Osteocyte (in vitro differentiated cells): ENCODE measurements at places on chromosomes 1 and 21.

DNA sequence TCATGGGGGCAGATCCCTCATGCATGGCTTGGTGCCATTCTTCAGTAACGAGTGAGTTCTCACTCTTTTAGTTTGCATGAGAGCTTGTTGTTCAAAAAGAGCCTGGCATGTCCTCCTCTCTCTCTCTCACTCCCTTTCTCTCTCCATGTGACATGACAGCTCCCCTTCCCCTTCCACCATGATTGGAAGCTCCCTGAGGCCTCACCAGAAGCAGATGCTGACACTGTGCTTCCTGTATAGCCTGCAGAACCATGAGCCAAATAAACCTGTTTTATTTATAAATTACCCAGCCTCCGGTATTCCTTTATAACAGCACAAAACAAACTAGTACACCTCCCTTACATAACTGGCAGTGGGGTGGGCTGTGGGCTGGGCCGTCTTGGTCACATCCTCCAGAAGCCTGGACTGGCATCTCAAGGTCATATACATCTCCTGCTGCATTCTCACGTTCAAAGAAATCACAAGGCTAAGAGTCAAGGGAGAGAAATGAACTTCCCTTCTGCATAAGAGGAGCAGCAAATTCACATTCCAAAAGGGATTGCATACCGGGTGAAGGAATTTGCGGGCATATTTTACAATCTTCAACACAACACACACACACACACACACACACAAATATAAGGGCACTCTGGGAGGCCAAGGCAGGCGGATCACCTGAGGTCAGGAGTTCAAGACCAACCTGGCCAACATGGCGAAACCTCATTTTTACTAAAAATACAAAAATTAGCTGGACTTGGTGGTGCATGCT, 2.3 kb upstream of the CCSAP start:
- DNase-seq: no peak

DNA sequence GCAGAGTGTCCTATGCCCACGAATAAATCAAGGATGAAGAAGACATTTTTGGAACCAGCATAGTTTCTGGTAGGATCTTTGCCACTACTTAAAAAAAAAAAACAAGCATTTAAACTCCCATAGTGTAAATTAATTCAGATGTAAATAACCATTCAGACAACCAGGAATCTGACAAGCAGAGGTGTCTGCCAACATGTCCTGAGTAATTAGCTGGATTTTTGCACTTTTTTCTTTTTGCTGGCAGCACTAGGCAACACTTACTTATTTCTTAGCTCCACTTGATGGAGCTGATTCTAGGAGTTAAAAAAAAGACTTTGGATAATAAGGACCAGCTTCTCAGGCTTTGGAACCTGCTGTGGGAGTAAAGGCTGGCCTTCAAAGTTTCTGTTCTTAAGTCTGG, 27.6 kb upstream of the CNIH3 start:
- no peak for DNase-seq

DNA sequence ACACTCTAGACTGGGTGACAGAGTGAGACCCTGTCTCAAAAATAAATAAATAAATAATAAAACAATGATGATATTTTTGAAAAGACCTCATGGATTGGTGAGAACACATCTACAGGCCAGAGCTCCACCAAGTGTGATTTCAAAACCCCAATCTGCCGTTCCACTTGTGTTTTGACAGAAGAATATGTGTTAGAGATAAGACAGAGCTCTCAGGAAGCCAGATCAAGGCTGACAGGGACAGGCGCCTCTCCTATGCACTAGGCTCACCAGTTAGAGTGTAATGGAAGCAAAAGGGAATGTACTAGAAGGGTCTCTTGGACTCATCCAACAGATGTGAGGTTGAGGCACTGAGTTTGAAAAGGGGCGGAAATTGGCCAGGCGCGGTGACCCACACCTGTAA, 110.7 kb upstream of the ERRFI1 start:
- DNase-seq: no peak

GRCh38 chr1:229383961-229384360, 41.1 kb upstream of the CCSAP start:
- no peak for DNase-seq

DNA sequence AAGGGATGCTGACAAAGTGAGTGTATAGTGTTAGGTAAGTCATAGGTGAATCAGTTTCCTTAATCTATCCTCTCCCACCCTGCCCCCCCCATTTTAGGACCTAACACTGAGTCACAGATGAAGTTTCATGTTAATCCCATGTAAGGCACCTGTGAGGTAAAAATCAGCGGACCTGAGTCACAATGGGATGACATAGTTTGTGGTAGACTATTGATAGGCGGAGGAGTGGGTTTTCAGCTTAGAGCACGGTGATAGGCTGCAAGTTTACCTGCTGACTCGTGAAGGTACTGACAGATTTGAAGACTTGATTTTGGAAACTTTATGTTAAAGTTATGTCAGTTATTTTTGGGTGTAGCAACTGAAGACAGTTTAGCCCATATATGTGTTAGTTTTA, 1.7 kb downstream of the TOR1AIP1 start:
- no peak for DNase-seq

DNA sequence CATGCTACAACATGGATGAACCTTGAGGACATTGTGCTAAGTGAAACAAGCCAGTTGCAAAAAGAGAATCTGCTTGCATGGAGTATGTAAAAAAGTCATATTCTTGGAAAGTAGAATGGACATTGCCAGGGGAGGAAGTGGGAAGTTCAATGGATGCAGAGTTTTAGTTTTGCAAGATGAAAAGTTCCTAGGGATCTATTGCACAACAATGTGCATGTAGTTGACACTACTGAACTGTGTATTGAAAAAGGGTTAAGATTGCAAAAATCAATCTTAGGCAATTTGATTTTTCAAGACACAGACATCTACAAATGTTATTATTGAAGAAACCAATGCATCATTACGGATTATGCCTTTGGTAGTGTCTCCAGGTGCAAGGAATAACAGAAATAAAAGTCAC, 50.3 kb upstream of the MAGI3 start:
- DNase-seq: no peak

DNA sequence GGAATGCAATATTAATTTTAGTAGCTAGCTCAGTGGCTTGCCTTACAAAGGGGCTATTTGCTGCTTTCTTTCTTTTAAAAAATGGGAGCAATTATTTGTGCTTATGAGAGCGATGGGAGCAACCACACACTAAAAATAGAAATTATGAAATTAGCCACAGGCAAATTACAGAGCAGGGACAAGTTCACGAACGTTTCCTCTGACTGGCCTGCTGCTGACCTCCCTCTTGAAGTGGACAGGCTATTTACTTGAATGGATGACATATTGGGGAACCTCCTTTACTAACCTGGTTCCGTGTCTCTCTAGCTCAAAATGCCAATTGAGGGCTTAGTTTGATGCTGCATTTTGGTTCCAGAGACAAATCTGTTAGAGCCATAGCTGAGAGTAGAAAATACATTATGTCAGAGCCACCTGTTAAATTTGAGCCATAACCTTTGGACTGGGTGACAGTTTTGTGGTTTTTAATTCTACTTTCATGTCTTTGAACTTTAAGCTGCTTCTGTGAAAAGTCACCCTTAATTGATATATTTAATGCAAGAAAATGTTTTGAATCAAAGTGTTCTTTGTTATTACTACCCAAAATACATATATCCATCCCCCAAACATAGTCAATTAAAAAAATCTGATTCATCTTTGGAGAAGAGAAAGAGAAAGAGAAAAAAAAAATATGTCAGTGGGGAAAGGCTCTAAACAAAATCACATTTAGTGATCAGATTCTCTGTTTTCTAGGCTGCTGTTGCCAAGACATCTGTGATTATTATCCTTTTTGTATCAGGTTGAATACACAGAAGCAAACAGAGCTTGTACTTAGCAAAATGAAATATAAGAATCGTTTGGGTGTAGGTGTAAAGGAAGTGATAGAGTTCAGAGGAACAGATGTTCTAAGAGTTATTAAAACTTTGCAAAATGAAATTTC, 351.9 kb downstream of the ADGRL2 start:
- no peak for DNase-seq

DNA sequence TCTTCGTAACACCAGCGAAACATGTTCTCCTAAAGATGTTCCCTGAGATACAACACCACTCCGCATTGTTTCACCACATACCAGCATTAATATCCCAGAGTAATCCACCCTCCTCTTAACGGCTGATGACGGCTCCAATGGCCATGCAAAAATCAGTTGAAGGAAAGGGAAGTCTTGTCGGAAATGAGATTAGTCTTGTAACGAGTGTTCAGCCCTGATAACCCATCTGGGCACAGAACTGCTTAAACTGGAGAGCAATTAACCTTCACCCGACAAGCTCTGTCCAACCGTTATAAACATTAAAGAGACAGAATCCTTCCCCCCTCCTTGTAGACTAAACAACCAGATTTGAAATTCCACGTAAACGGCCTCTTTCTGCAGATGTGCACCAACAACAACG, 21.9 kb downstream of the ERG start:
- no peak for DNase-seq

DNA sequence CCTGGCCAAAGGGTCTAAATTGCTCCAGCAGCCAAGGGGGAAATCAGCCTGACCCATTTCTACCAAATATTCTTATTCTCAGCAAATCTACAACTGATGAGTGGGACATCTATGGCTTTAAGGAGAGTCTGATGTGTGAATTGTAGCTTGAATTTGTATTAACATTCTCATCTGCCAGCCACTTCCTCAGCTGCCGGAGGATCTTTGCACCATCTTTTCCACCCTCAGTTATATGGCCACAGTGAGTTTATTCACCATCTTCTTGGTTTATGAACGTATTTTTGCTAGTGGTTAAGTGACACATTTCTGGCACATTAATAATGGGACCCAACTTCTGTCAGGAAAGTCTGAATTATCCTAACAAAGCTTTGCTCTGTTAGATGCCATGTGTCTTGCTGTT, 69.6 kb downstream of the COLGALT2 start:
- no peak for DNase-seq

GRCh38 chr1:160647329-160647720, 481 bp upstream of the SLAMF1 start:
- DNase-seq: no peak

DNA sequence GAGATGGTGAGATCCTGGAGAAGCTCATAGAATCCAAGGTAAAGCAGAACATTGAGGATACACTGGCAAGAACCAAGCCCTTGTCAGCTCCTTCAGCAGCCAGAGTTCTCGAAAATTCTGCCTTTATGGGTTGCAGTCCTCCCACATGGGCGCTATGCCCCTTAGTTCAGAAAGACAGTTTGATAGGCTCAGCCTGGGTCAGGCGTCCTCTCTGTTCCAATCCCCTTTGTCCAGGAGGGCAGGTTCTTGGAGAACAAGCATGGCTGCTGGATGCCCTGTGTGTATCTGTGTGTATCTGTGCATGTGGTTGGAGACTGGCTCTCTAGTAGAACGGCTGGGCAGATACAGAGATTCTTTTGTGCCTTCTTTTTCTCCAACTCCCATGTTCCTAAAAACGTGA, 8.0 kb upstream of the NBL1 start:
- DNase-seq: no peak
